ENCODE measurements at places on chromosomes 12 and 14.

GRCh38 chr12:22360774-22361173, 26.3 kb upstream of the ST8SIA1 start:
- DNase-seq, result no peak

GRCh38 chr12:32331133-32331532, 68.2 kb upstream of the FGD4 start:
- DNase-seq, result no peak

DNA sequence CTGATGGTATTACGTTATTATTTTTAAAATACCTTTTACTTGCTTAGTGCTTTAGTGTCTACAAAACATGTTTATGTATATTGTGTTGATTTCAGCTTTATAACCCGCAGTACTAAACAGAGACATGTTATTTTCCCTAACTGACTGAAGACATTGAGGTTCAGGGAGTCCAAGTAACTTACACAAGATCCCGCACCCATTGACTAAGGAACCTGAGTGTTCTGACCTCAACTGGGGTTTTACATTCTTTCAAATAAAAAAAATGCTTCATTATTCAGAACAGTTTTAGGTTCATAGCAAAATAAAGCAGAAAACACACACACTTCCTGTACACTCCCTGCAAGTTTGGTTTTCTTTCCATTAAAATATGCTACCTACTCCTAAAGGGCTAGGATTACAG, 60.4 kb upstream of the METAP2 start:
- DNase-seq, result no peak

- DNase-seq, result no peak
These were observed 519.8 kb upstream of the FLRT2 start for GRCh38 chr14:85010186-85010585.

GRCh38 chr14:21536418-21537089, 10.4 kb upstream of the SALL2 start:
- no peak for DNase-seq

GRCh38 chr14:45364565-45365156, 111.7 kb upstream of the MIS18BP1 start:
- no peak for DNase-seq

GRCh38 chr14:101018561-101019290, 115.2 kb upstream of the RTL1 start:
- DNase-seq, result no peak

- DNase-seq, result no peak
These were observed 928.7 kb downstream of the LRFN5 start for GRCh38 chr14:42535397-42535796.
